HAP-1 (cell line): ENCODE measurements at places on chromosomes 7 and 10.

GRCh38 chr7:36391436-36392198 is 2.0 kb downstream of the ANLN start:
- no peak for DNase-seq

- no peak for DNase-seq
Observed at GRCh38 chr10:111018021-111018420, 58.8 kb upstream of the ADRA2A start.

GRCh38 chr7:135933509-135934188 is 43.5 kb downstream of the MTPN start:
- no peak for DNase-seq

GRCh38 chr10:51224671-51225161 is 150.4 kb downstream of the PRKG1 start:
- no peak for DNase-seq

DNA sequence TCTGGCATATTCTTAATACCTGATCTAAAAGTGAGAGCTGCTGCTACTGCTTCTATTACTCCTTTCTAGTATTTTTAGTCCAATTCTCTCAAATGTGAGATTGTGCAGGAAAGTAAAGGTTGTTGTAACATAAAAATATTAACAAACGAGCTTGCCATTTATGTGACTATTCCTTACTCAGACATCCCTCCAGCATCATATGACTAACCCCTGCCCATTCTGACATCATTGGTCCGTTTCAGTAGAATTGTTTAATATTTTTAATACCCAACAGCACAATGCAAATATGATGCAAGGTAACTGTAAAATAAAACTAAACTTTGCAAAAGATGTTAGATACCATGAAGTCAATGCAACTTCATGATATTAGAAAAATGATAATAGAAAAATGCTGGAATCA is 83.6 kb downstream of the CFAP58 start:
- DNase-seq = no peak

GRCh38 chr7:28407651-28408050 is 4.7 kb upstream of the CREB5 start:
- no peak for DNase-seq

DNA sequence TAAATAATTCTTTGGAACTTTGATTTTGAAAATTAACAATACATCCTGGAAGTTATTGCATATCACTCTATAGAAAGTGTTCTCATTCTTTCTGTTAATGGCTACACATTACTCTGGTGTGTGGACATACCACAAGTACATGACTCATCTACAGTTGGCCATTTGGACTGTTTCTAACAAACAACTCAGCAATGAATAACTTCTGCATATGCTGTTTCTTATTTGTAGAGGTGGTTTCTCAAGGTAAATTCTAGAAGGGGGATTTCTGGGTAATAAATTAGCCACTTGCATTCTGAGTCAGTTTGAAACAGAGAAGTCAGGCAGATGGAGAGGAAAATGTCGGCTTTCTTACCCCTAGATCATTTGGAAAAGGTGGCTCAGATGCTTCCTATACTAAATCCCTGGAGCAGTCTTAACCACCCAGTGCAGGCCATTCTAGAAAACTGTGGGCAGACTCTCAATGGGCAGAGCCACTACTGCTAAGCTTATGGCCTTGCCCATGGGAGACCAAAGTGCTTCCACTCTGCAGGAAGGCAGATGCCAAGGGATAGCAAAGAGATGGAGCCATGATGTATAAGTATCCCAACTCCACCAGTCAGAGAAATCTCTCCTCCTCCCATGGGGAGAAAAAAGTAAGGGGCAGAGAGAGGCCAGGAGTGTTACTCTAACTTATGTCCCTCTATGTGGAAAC is 194.0 kb upstream of the PLPP4 start:
- DNase-seq = no peak

GRCh38 chr10:113297226-113297625 is 255.6 kb upstream of the HABP2 start:
- DNase-seq = no peak

DNA sequence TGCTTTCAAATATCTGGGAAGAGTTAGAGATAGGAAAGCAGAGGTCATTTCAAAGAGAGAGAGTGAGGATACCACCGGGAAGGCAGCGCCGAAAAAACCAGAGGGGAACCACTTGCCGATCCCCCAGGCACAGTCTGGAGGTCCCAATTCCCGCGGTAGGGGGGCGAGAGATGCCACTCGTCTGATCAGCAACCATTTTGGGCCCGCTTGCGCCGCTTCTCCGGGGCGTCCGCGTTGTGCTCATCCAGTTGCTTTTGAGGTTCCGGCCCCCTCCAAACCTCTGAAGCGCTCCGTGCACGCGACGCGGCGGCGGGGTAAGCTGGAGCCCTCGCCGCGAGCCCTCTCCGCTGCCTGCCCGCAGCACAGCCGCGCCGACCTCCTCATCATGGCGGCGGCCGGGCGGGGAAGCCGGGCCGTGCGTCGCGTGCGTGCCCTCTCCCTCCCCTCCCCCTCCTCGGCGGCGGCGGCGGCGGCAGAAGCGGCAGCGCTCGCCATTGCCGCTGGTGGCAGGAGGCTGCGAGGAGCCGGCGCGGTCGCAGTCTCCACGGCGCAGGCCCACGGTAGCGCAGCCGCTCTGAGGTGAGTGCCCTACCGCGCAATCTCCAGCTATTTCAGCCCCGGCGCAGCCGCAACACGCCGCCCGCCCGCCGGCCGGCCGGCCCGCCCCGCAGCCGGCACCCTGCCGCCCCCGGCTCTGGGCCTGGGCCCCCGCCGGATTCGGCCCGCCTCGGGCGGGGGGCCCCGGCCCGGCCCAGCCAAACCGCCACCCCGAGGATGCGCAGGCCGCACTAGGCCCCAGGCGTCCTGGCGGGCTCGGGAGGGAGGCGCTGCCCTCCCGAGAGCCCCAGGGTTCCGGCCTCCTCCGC is at the start of gene NRF1:
NRF1 (plus strand) TSS at position 475 of the 866 bp plus-strand sequence. CDS start 45,632 bp downstream, outside the sequence.
- peak; percentile 92 for DNase-seq

- DNase-seq = no peak
Observed at GRCh38 chr10:5507649-5508131, 8.3 kb upstream of the CALML5 start.

DNA sequence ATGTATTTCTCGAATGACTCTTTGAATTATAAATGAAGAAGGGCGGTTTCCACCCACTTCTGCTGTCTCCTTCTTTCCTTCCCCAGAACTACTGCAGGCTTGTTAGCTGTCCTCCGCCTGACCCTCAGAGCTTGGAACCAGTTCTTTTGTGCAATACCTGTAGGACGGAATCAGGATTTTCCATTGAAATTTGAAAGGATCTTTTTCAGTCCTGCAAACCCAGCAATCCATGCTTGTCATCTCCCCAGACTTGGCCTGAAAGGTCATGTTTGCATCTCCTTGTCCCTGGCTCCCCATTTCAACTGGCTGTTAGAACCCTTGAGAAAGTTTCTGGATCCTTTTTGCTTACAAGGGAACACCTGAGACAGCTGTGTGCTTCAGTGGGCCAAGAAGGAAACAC is 47.5 kb downstream of the PLCE1 start:
- no peak for DNase-seq

DNA sequence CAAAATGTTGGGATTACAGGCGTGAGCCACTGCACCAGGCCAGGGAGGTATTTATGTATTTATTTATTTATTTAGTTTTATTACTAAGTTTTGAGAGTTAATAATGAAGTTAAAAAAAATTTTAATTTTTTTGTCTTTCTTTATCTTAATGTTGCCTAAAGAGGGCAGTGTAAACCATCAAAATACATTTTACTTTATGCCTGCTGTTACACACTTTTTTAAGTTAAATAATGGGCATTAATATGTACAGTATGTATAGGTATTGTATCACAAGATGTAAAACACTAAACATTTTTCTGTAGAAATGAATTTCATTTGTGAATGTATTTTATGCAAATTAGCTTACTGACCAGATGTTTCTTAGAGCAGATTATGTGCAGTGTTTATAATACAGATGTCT is 129.4 kb downstream of the AASS start:
- DNase-seq = peak; percentile 7

GRCh38 chr7:100003711-100004661 is 11.4 kb upstream of the ZKSCAN1 start:
- no peak for DNase-seq

GRCh38 chr10:121694327-121694965 is 96.2 kb upstream of the FGFR2 start:
- no peak for DNase-seq

DNA sequence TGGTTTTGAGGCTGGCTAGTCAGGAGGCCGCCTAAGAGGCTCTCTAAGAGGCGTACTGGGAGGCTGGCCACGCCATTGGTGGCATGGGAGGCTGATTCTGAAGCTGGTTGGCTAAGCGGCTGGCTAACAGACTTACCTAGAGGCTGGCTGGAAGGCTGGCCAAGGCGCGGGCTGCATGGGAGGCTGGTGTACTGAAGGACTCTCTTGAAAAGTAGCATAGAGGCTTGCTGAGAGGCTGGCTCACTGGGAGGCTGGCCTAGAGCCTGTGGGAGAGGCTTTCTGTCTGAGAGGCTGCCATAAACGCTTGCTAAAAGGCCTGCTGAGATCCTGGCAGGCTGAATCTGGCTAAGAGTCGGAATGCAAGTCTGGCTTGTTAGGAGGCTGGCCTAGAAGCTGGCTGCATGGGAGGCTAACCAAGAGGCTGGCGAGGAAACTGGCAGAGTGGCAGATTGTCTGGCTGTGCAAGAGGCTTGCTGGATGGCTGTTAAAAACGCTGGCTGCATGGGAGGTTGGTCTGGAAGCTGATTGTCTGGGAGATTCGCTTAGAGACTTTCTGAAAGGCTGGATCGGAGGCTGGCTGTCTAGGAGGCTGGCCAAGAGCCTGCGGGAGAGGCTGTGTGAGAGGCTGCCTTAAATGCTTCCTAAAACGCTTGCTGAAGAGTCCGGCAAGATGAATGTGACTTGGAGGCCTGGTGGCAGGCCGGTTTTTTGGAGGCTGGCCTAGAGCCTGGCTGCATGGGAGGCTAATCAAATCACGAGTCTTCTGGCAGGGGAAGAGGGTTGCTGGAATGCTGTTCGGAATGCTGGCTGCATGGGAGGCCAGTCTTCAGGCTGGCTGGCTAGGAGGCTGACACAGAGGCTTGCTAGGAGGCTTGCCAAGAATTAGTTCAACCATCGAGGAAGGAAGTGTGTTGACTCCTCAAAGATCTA is 134.2 kb downstream of the OR13A1 start:
- DNase-seq = no peak

GRCh38 chr7:50119815-50120637 is 27.0 kb upstream of the ZPBP start:
- DNase-seq = peak; percentile 16

DNA sequence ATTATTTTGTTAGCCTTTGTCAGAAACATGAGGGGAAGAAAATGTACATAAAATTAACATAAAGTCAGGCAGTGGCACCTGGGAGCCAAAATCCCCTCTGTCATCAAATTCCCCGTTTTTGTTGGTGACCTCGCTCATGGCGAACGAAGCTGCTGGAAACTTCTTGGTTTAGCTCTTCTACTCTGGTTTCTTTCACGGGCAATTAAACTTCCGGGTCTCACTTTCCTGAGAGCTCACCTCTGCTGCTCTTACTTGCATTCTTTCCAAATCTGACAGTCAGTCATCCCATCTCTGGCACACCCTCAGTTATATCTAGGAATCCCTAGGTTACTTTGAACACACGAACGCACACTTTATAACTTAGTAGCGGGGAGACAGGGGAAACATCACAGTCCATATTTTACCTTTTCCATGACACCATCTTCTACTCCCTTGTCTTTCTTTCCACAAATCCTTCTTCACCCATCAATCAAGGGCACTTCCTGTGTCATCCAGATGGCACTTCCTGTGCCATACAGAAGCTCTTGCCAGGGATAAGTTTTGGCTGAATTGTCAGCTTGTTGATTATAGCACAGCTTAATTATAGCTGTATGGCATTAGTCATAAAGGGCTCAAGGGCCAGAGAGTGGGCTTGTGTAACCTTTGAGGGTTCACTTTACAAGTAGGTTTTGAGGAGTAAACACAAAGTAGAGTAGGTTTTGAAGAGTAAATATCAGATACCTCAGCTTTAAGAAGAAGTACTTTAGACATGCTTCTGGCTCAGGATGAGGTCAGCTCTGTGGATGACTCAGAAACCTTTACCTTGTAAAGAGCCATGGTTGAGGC is 105.1 kb downstream of the GATA3 start:
- DNase-seq = no peak

DNA sequence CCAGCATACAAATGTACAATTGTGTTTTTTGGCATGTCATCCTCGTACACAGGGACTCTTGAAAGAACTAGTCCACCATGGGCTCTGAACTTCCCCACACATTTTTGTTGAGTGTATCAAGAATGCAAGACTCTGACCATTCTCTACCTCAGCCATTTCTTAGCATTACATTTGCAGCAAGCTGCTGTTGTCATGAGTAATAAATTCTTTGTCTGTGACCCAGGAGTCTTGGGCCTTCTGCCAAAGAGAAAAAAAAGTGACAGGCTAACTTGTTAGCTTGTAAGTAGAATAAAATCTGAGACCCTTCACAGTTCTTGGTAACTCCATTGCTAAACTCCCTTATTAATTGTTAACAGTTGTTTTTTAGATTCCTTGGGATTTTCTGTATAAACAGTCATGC is 542.3 kb upstream of the MBL2 start:
- peak; percentile 46 for DNase-seq

DNA sequence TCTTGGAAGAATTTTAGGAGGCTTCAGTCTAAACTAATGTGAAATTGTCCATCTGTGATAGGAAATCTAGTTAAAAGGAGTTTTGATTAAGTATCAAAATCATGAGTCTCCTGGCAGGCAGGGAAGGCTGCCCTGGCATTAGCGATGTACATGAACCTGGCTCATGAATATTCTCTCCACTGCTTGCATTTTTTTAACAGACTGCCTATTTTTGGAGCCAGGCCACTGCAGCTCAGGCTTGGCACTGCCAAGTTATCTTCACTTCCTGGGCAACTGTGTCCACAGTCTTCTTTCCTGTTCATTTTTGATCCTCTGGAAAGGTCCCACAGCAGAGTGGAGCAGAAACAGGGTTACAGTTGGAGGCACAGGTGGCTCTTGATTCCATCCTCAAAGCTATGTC is 7.0 kb downstream of the GPR26 start:
- DNase-seq = no peak

- DNase-seq = no peak
Observed at GRCh38 chr7:89797965-89798598, 356.2 kb upstream of the STEAP1 start.

GRCh38 chr10:113603057-113603777 is 50.4 kb downstream of the HABP2 start:
- DNase-seq = no peak

DNA sequence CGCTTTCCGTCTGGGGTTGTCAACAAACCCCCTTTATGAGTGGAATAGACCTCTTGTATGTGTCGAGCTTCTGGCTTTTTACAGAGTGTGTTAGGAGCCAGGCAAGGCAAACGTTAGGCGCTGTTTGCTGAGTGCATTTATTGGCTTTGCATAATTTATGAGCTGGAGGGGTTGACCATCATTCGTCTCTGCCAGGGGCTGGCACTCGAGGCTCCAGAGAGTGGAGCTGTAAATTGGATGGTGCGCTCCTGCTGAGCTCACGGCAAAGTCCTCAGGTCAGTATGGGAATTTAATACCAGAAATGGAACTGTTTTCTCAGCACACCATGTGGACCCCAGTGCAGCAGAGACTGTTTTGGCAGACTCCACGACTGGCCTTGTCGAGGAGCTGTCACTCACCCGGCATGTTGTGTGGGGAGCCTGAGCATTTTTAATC is 699.4 kb upstream of the GALNT17 start:
- no peak for DNase-seq

- no peak for DNase-seq
Observed at GRCh38 chr10:59843748-59844147, 62.6 kb downstream of the CCDC6 start.
